ENCODE measurements at places on chromosomes 1 and 21.

DNA sequence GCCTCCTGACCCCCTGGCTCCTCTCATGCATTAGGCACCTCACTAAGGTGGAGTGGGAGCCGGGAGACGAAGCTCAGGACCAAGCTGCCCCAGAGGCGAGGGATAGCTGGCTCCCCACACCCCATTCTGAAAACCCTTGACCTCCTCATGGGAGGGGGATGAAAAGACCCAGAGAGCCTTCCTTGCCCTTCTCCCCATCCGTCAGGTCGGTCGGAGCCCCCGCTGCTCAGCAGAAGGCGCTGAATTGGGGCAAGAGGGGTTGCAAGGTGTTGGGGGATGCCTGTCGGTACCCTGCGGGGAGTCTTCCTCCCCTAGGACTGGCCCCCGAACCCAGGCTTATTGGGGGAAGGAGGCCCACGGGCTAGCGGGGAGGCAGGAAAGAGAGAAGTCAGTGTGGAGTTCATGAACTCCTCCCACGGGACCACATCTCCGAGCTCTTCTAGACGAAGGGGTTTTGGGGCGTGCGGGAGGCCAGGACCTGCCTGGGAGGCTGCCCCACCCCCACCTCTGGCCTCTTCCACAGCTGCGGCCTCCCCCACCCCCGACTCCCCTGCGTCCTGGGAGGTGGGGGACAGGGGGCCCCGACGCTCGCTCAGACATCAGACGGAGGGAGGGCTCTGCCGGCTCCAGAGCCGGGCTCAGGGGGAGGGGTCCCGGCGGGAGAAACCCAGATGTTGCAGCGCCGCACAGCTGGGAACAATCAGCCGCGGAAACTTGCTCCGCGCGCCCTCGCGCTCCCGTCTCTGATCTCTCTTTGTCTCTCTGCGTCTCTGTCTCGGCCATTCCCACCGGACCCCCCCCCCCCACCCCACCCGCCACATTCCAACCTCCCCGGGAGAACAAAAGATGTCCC is 719 bp downstream of the MFAP2 start:
- no peak for DNase-seq

- DNase-seq: peak; percentile 4
These were observed 17.9 kb upstream of the SMG7 start for GRCh38 chr1:183454377-183454776.

DNA sequence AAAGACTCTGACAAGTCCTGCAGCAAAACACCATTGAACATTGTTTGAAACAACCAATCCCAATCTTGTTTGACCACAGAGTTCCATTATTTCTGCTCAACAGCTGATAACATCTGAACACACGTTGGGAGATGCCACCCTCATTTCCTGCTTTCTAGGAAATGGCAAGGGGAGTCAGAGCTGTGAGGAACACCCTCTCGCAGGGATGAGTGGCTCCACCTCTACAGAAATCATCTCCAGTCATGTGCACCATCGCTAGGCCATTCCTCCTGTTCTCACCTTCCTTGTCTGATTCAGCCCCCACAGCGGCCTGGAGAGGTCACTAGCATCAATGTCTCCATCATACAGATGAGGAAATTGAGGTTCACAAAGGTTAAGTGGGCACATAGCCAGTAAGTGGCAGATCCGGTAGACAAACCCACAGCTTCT is 22.4 kb upstream of the RUNX3 start:
- peak; percentile 63 for DNase-seq

DNA sequence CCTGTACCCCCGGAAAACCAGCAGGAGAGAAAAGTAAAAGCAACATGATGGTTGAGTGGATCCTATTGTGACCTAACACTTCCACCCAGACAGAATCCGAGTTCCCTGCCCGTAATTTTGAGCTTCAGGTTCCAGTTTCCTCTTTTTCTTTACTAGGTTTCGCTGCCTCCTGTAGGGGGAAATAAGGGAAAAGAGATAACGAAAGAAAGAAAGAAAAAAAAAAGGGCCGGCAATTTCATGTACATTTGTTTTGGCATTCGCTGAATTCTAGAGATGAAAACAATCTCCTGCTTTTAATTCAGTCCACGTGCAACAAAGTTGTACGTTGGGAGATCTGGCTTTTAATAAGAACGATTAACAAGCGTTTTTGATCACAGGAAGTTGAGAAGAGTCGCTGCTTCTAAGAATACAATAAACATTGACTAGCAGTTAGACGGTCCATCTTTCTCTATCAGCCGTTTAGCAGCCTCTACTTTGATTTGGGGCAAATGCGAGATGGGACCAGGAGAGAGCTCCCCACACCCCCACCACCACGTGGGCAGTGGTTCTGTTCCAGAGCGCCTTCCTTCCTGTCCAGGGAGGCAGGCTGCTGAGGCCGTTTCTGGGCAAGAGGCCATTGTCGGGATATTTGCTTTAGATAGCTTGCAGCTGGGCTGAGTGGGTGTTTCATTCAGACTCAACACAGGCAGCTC is 155.9 kb upstream of the RUNX1 start:
- DNase-seq: no peak

DNA sequence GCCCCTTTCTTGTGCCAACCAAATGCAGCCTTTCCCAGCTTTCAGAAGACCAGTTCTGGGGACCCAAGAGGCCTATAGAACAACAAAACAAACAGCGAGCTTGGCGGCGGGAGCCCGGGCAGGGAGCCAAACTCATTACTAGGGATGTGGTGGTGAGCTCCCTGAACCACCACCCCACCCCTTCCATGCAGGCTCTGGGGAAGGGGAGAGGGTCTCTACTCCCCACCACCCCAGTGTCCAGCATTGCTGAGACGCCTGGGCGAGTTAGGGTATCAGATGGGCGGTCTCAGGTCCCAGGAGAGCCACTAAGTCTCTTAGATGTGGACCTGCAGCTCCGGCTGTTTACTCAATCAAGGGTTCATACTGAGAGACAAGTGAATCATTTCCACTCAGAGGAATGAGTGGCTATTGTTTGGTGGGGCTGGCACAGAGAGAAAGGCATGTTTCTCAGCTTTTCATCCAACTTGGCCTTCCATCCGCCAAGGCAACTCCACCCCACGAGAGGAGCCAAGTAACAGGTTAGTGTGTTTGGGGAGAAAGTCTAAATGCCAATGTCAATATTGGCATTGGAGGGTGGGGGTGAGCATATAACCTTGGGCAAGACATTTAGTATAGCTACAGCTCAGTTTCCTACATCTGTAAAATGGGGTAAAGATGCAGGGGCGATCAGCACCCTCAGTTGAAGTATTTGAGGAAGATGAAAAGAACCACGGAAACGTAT is 40.9 kb downstream of the PLXNA2 start:
- DNase-seq: no peak

DNA sequence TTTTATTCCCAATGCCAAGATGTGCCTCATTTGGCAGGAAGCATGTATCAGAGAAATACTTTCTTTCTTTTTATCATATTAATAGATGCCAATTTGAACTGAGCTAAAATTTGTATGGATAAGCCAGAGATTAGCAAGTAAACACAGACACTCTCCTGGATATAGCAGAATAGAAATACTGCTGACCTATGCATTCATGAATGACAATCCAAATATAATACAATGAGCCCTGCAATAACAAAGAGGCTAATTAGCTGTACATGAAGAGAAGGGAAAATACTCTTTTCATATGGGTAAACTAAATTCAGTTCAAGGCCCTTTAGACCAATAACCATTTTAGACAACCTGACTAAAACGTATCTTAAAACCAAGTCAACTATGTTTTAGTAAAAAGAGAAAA is 388.1 kb upstream of the NR5A2 start:
- no peak for DNase-seq

GRCh38 chr1:186670297-186671135 is 9.7 kb downstream of the PTGS2 start:
- DNase-seq: no peak

- DNase-seq: no peak
These were observed 88.9 kb downstream of the UBR4 start for GRCh38 chr1:19121192-19121591.

DNA sequence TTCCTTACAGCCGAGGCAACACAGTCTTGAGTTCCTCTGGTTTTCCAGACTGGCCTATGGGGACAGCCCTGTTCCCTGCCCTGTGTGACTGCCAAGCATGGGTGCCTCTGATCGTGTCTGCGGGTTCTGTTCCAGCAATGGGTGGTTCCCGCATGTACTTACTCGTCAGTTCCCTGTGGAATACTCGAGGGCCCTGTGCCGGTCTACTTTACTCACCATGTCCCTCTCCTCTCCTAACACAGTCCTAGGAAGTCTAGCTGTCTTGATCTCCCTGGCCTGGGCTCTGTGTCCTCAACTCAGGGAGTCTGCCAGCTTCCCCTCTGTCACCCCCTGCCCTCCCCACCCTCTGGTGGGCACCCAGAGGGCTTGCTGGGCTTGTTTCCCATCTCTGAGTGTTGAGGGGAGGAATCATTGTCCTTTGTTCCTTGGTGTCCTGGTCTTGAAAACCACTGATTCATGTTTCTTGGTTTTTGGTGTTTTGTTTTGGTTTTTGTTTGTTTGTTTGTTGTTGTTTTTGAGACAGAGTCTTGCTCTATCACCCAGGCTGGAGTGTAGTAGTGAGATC is 36.0 kb downstream of the TRAPPC10 start:
- no peak for DNase-seq

DNA sequence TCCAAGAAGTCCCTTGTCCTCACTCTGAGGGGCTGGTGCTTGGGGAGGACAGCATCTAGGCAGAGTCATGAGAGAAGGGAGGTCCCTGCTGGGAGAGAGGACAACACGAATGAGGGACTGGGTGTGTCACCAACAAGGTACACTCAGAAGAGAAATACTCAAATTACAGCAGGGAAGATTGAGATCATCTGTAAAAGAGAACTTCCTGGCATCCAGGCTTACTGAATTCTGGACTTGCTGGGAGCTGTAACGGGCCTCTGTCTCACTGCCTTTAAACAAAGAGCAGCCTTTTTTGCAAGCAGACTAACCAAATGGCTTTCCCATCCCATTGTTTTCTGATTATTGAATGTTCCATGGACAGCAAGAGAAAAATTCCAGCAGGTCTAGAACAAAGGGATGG is 195.7 kb upstream of the RAB4A start:
- peak; percentile 32 for DNase-seq

GRCh38 chr1:59046730-59047157 is 250.2 kb upstream of the FGGY start:
- no peak for DNase-seq
